ENCODE measurements at places on chromosomes 7 and 10.

GRCh38 chr7:139072796-139073195 is 36.7 kb downstream of the ZC3HAV1 start:
- no peak for DNase-seq

GRCh38 chr10:72637398-72637857 is 11.5 kb upstream of the MICU1 start:
- no peak for DNase-seq

GRCh38 chr7:159027789-159028507 is 116.7 kb downstream of the VIPR2 start:
- no peak for DNase-seq

GRCh38 chr10:5198386-5198785 is 1.7 kb downstream of the AKR1C4 start:
- no peak for DNase-seq

- no peak for DNase-seq
These were observed 46.3 kb downstream of the GRID2IP start for GRCh38 chr7:6504996-6505395.

- DNase-seq = no peak
These were observed 12.7 kb downstream of the GPRIN2 start for GRCh38 chr10:46543466-46544377.
